NCI-H1105 (cell line): ENCODE measurements at places on chromosomes 4 and X.

DNA sequence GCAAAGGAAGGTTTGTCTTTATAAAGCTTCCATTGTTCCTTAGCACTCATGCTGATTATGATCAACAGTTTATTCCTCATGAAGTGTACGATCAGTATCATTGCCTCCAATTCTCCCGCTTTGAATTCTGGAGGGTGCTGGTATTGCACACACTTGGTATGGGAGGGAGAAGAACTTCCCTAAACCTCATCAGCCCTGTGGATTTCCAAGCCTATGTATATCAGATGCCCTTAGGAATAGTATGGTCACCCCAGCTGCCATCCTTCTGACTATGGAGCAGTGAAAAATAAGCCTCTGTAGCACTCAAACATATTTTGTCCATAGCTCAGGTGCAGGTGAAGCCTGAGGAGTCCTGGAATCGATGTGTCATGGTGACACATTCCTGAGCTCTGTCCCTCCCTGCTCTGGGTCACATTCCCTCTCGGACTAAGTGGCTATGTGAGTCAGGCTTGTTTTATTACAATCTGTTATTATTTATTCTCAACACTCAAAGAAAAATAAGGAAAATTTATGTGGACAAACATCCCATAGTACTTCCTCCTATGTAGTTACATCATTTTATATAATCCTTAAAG, 2.0 kb upstream of the ZDHHC9 start:
- DNase-seq, result no peak

DNA sequence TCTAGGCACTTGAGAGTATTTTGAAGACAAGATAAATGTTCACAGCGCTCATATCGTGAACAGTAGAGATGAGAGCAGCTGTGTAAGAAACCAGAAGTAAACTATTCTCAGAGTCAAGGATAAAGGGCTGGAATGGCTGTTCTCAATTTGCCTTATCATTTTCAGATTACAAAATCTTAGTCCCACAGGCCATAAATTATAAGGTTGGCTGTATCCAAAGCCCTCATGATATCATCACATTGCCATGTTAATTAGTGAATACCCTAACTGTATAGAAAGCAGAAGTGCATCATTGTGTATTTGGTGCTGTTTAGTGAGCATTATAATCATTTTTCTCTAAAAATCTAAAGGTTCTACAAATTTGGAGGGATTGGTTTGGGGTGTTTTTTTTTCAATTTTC, 168.9 kb upstream of the EDNRA start:
- no peak for DNase-seq

GRCh38 chr4:149790172-149790907, 25.3 kb downstream of the IQCM start:
- no peak for DNase-seq

DNA sequence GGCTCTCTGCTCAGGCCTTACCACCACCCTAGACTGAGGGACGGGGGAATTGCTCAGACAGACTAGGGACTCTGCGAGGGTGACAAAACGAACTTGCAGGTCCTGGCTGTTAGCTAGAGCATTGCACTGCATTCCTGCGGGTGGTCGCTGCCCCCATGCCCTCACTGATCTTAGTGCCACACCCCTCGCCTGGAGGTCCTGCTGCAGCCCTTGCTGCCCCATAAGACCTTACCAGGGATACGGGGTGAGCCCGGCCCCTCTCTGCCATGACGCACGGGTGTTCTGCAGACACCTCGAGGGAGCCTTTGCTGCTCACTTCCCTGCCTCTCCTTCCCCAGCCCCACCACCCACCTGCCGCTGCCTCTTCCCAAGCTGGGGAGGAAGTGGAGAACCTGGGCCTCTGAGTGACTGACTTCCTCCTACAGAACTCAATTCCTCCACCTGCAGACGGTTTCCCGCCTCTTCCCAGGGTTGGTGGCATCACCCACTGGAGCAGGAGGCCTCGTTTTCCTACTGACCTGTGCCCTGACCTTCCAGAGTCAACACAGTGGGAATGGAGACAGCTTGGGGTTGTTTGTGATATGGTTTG, 19.8 kb upstream of the TBC1D14 start:
- DNase-seq, result no peak

GRCh38 chr4:61298178-61298740, 98.1 kb downstream of the ADGRL3 start:
- DNase-seq, result no peak

GRCh38 chr4:61217222-61217621, 17.1 kb downstream of the ADGRL3 start:
- no peak for DNase-seq

- no peak for DNase-seq
Observed at GRCh38 chr4:84672177-84672576, 89.2 kb downstream of the CDS1 start.

GRCh38 chr4:6319530-6320150, 50.0 kb downstream of the WFS1 start:
- DNase-seq, result no peak

- no peak for DNase-seq
Observed at GRCh38 chr4:23305026-23305425, 584.8 kb downstream of the PPARGC1A start.

GRCh38 chr4:7630568-7631287, 196.0 kb upstream of the PSAPL1 start:
- peak; percentile 48 for DNase-seq

DNA sequence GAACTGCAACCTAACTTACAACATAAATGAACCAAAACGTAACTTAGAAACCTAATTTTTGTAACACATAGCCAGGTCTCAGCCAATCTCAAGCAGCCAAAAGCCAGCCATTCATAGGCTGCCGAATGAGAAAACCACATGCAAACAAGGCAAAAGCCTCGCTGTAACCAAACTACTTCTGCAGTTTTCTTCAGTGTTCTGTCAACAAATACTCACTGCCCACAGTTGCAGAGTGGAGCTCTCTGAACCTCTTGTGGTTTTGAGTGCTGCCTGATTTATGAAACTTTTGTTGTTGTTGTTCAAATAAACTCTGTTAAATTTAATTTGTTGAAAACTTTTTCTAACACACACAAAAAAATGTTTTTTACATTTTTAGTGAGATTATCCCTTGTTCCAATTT, 251.2 kb downstream of the PAPSS1 start:
- no peak for DNase-seq

GRCh38 chrX:41167888-41168287, 82.6 kb downstream of the USP9X start:
- DNase-seq, result no peak

DNA sequence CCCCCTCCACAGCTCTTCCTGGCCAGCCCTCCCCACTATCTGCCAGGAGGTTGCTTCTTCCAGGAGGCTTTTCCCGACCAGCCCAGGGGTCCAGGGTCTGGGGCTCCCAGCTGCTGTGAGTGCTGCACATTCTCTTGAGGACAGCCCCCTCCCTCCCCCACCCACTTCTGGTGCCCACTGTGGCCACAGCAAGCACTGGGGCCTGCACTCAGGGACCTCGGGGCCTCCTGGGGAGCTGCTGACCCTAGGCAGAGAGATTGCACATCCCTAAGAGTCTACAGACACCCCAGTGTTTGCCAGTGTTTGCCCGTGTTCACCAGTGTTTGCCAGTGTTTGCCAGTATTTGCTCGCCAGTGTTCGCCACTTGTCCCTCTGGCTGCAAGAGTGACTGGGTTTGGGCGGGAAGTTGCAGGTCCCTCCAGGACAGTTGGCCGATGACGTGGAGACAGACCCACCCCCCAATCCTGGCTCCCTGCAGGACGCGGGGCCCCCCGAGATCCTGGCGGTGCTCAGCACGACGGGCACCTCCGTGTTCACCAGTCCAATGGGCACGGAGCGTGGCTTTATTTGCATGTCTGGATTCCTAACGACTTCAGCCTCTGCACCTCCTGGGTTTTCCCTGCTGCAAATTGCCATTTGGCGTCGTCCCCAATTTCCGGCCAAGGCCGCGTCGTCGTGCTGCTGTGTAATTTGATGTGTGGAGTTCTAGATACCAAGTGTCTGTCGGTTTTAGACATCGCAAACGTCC, 87.5 kb upstream of the NKX1-1 start:
- DNase-seq, result no peak

DNA sequence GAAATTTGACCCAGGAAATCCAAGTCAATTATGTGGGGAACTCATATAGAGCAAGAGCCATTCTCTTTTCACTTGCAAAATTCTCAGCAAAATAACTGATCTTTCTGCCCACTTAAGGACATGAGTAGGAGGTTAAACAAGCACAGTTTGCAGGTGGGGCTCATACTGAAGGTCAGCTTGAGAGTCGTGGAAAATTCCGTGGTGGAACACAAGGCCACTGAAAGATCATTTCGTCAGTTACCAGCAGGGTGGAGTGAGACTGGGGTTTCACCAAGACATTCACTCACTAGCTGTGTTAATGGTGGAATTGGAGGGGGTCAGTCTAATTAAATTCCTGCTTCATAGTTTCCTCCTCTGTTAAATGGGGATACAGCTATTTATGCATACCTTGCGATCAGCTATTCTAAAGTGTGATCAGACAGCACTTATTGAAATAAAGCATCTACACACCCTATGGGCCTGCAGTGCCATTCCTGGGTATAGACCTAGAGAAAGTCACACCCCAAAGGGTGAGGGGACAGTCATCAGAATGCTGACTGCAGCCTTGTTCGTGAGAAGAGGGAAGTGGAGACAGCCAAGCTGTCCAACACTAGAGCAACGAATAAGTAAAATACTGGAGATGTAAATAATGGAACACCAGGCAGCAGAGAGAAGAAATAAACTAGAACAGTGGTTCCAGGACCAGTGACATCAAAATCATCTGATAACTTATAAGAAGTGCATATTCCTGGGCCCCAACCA, 42.7 kb upstream of the CLNK start:
- DNase-seq, result no peak

- no peak for DNase-seq
Observed at GRCh38 chr4:43607827-43608461, 715.4 kb downstream of the GRXCR1 start.

- no peak for DNase-seq
Observed at GRCh38 chr4:130336585-130337217, 1240.7 kb downstream of the C4orf33 start.

- no peak for DNase-seq
Observed at GRCh38 chrX:33204889-33205288, 6.5 kb downstream of the DMD start.

- no peak for DNase-seq
Observed at GRCh38 chrX:2931612-2932011, 2.5 kb upstream of the ARSD start.

DNA sequence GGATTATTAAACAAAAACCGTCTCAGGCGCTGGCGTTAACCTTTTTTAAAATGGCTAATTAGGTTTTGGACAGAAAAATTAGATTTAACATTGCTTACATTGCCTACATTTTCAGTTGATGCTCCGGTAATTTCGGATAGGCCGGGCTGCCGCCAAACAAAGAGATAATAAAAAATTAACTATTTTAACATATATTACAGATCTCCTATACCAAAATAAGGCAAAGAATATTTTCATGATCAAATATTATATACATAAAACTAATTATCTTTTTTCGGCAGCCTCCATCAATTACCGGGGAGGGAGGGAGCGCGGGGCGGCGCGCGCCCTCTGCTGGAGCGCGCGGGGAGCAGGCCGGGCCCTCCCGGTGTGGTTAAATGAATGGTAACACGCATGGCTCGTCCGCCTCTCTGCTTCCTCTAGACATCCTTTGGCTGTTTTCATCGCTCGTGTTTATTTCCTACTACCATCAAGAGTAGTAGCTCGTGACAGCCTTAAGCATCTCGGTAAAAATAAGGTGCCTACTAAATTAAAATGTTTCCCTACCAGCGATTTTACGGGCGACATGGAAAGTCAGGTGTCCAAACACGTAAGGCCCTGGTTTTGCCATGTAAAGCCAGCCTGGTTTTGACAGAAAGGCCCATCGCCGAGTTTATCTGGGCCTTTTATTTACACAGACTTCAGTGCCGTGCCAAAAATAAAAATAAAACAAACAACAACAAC, 52.4 kb upstream of the TMEM33 start:
- peak; percentile 9 for DNase-seq

GRCh38 chr4:186553717-186554116, 1.6 kb downstream of the MTNR1A start:
- no peak for DNase-seq

- DNase-seq, result no peak
Observed at GRCh38 chr4:179927473-179927872, 2315.7 kb upstream of the TENM3 start.
